ENCODE measurements at places on chromosomes 7 and 10.

DNA sequence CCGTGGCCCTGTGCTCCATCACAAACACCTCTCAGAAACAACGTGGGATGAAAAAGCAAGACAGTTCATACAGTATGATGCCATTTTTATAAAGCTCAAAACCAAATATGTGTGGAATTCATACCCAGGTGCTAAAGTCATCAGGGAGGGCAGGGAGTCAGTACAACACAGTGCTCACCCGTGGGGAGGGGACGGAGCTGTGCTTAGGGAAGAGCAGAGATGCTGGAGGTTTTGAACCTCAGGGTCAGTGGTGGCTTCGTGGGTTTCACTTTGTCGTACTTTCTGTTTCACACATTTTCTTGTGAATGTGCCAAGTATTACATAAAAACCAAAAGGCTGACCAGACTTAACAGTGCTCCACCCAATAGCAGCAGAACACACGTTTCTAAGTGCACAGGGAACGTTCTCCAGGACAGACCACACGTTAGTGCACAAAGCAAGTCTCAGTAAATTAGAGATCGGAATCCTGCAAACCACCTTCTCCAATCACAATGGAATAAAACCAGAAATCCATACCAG lies 21.2 kb downstream of the ZMIZ2 start:
- DNase-seq = no peak

- DNase-seq = no peak
Observed at GRCh38 chr7:47376991-47377616, 204.8 kb downstream of the TNS3 start.

- no peak for DNase-seq
Observed at GRCh38 chr10:78552261-78552811, 516.4 kb upstream of the ZMIZ1 start.

- no peak for DNase-seq
Observed at GRCh38 chr7:134780166-134780828, 863 bp downstream of the CALD1 start.

DNA sequence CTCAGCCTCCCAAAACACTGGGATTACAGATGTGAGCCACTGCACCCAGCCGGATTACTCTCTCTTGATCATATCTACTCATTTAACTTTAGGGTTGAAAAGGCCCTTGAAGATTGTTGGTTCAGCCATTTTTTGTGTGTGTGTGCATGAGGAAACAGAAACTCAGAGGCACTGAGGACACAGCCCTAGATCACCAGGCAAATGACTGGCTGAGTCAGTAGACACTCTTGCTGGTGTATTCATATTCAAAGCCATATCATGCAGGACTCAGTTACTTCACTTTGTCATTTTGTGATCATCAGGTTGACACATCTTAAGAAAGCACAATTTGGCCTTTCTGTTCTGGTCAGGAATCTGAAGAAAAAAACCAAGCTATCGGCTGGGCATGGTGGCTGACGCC lies 253.4 kb downstream of the TRIL start:
- DNase-seq = no peak
